ENCODE measurements at places on chromosomes 7 and 10. TPM values are rescaled to one million over a fixed set of nuclear protein-coding genes. Genes with fewer than 3 reads are reported as not detected.

GRCh38 chr10:102795453-102796406, 41.5 kb downstream of the CYP17A1 start:
- no peaks in the 10 kb centered on the region for H3K27me3 ChIP-seq
- H3K36me3 ChIP-seq, result peaks cover 3% of the 10 kb centered on the region
- H3K27ac ChIP-seq, result peak overlapping the region; percentile 33

GRCh38 chr10:132065491-132066105, at the start of gene JAKMIP3:
Gene JAKMIP3, plus strand, starts transcription at chr10:132065946. Its CDS starts 38,863 bp downstream, at chr10:132104809.
- no peaks in the 10 kb centered on the region for H3K27me3 ChIP-seq
- no peaks in the 10 kb centered on the region for H3K4me1 ChIP-seq

DNA sequence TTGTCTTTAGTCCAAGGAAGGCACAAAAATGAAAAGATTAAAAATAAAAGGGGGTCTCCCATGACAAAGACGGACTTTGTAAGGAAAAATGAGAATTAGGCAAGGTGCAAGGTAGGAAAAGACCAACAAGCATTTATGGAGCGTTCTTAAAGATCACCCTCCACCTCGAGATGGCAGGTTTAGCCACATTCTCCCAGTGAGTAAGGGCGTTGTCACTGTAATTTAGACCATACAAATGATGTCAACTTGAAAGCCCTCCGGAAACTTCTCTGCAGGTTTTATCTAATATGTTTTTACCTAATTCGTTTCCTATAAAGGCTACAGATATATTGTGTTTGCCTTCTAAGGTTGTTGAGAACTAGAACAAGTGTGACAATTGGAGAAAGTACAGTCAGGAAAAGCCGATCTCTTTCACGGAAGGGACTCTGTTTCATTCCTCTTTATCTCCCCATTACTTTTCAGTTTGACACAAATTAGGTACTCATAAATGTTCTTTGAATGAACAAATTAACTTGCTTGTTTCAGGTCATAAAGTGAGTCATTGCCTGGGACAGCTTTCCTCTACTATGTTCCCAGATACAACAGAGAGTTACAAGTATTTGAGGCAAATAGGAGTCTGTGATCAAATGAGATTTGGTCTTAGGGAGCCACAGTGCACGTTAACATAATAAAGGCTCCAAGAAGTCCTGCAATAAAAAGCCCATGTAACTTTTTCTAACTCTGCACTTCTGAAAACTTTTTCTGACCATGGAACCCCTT, 102.6 kb upstream of the HABP2 start:
- H3K36me3 ChIP-seq, result no peaks in the 10 kb centered on the region
- H3K4me1 ChIP-seq, result no peaks in the 10 kb centered on the region
- H3K4me3 ChIP-seq, result no peak overlapping the region
- no peaks in the 10 kb centered on the region for H3K27me3 ChIP-seq
- H3K27ac ChIP-seq, result no peak overlapping the region
- no peak for DNase-seq

- H3K4me1 ChIP-seq, result no peaks in the 10 kb centered on the region
- no peak overlapping the region for H3K4me3 ChIP-seq
- no peak for DNase-seq
- no peaks in the 10 kb centered on the region for H3K36me3 ChIP-seq
- no peak overlapping the region for H3K27ac ChIP-seq
These were observed 8.6 kb downstream of the CALN1 start for GRCh38 chr7:72403458-72404076.

DNA sequence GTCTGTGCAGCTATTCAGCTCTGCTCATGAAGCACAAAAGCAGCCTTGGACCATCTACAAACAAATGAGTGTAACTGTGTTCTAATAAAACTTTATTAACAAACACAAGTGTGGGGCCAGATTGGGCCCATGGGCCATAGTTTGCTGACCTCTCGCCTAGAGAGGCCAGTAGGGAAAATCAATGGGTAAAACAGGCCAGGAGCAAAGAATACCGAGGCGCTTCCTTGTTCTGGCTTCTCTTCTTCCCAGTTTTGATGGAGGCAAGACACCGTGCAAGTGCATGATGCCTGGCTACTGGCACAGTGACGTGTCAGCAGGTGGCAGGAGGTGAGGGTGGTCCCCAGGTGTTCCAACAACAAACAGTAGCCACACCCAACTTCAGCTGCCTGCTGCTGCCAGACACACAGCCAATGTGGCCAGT, 94.3 kb upstream of the SDK1 start:
- no peaks in the 10 kb centered on the region for H3K27me3 ChIP-seq
- H3K36me3 ChIP-seq, result no peaks in the 10 kb centered on the region

DNA sequence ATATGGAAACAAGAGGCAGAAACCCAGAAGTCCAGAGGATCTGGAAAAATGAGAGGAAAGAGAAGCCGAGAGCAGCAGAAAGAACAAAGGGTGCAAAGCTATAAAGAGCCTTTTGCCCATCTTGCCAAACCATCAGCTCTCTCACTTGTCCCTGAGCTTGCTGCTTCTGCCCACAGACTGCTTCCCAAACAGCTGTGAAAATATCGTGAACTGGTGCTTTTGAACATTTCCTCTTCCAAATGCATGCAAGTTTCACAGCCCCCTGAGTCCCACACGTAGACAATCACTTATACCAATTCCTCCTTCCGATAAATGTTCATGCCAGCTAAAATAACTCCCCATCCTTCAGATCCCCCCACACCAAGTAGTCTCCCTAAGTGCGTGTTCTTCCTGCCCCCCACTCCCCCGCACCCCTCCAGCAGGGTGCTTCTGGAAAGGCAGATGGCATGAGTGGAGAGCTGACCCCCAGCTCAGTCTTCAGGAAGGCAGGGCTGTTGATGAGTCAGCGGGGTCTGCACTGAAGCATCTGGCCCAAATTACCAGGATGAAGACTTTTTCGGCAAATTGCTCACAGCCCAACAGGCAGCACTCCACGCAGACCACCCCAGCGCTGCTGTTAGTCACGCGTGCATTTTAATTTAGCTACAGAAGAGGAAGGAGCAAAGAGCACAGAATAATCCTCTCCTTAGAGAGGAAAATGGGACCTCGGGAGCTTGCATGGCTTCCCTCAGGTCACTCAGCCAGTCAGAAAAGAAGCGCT, 76.1 kb upstream of the KCNMA1 start:
- no peaks in the 10 kb centered on the region for H3K27me3 ChIP-seq
- H3K4me3 ChIP-seq, result no peak overlapping the region
- no peak for DNase-seq
- no peaks in the 10 kb centered on the region for H3K36me3 ChIP-seq
- no peak overlapping the region for H3K27ac ChIP-seq
- H3K4me1 ChIP-seq, result no peaks in the 10 kb centered on the region

DNA sequence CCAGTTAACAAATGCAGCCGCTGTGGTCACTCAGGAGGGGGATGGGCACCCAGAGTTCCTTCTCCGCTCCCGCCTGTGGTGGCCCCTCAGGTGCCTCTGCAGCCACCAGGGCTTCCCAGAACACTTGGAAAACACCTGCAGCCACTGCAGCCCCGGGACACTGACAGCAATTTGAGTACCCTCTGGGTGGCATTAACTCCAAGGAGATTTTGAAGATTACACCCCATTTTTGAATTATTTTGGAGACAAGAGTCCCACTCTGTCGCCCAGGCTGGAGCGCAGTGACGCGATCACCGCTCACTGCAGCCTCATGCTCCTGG, 32.2 kb downstream of the IL15RA start:
- DNase-seq, result no peak
- H3K27ac ChIP-seq, result peak overlapping the region; percentile 91
- H3K36me3 ChIP-seq, result no peaks in the 10 kb centered on the region
- H3K4me3 ChIP-seq, result no peak overlapping the region
- H3K27me3 ChIP-seq, result no peaks in the 10 kb centered on the region

GRCh38 chr10:930625-931325, 730 bp downstream of the LARP4B start:
- peaks cover 20% of the 10 kb centered on the region for H3K4me1 ChIP-seq
- no peaks in the 10 kb centered on the region for H3K27me3 ChIP-seq
- peak overlapping the region; percentile 42 for H3K4me3 ChIP-seq
- H3K27ac ChIP-seq, result peak overlapping the region; percentile 79
- peak; percentile 61 for DNase-seq

DNA sequence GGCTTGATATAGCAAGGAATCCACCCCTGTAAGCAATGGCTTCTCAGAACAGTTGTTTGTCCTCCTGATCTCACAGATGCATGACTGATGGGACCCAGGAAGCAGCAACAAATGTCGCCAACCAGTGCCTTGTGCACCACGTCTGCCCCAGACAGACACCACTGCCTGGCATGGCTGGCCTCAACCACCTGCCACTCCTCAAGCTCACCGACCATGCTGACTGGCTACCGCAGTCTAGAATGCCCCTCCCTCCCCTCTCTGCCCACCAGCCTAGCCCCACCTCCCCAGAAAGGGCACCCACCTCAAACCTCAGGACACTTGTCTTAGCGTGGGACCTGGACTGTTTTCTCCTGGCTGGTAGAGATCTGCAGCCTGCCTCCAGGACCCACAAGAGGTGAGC, 24.0 kb downstream of the LRRC20 start:
- H3K36me3 ChIP-seq, result no peaks in the 10 kb centered on the region
- DNase-seq, result no peak
- H3K4me3 ChIP-seq, result no peak overlapping the region
- no peaks in the 10 kb centered on the region for H3K27me3 ChIP-seq

BEND7 gene
- 16.2 TPM for total RNA-seq

MOGAT3 gene
- not detected for total RNA-seq

All from pancreas (tissue), 10 donors.